Stimulated activated CD4-positive, alpha-beta T cell treated with anti-CD3 and anti-CD28 coated beads, Interleukin-1b, Interleukin-23, amount 100 ng/mL, for 1 hour (primary cell): ENCODE measurements at places on chromosomes 12 and 14.

DNA sequence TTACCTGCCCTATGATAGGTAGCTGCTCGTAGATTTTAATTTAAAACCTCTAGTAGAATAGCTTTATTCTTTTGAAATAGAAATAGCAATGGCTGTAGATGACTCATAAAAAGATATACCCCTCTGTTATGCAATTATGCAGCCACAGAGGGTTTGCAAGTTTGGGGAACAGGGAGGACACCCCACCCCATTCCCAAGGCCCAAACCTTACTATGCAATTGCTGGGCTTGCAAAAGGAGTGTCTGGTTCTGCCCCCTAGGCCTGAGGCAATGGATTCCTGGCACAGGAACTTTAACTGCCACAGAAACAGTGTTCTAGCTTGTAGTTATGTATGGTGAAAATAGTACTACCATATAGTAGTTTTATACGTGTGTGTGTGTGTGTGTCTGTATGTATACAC is 403.3 kb downstream of the ADAMTS20 start:
- no peak for DNase-seq

DNA sequence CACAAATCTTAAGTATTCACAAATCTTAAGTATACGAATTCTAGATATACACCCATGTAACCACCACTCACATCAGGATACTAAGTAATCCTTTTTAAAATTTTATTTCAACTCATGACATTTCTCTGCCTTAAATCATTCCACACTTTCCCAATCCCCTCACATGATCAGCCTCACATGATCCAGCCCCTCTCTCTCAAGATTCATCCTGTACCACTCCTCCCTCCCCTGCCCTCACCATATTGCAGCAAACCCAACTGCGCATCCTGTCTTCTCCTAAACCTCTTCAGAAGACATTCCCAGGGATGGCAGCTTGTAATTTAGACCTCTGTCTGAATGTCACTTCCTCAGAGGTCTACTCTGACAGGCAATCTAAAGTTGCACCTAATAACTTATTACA is 1.7 kb upstream of the EIF4B start:
- no peak for DNase-seq

GRCh38 chr12:121048442-121048841 is 9.4 kb upstream of the OASL start:
- no peak for DNase-seq

- no peak for DNase-seq
Observed at GRCh38 chr14:22390824-22391461, 198.1 kb downstream of the DAD1 start.

DNA sequence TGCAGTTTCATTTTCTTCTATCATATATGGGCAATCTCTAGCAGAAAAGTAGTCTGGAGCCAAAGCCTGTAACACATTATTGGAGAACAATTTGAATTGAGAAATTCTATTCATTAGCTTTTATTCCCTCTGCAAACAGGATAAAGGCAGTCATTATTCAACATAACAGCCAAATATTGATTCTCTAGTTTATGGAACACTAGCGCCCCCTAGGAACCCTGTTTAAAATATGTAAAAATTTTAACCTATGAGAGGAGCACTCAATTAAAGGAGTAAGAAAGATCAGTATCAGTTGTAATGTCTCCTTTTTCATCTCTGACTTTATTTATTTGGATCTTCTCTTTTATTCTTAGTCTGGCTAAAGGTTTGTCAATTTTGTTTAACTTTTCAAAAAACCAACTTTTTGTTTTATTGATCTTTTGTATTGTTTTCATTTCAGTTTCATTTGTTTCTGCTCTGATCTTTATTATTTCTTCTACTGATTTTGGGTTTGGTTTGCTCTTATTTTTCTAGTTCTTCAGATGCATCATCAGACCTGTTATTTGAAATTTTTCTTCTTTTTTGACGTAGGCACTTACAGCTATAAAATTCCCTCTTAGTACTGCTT is 4.8 kb upstream of the LMNTD1 start:
- DNase-seq: no peak

DNA sequence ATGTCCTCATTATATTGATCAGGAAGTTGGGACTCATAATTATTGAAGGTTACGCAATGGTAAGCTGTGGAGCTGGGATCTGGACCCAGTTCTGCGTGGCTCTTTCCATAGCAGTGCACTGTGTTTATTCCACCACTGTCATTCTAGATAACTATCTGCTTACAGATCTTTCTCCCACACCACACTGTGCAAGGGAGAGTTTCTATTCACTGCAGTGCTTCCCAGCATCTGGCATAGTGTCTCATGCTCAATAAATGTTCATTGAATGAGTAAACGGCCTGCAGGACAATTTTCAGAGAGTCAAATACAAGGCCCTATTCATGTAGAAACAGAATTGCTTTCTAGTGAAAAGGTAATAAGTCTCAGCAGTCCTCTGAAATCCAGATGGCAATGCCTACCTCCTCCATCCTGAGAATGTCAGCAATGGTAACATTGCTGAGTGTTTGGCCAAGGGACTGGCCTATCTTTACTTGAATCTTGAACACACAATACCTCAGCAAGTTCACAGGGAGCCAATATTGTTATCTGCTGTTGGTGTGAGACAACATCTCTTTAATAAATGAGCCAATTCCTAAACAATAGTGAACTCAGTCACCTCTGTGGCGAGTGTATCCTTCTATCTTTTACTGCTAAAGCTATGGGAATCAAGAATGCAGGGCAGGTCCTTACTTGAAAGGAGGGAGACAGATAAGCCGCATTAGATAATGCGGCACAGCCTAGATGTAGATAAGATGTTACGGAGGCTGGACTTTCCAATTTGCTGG is 332.4 kb upstream of the PRICKLE1 start:
- no peak for DNase-seq

DNA sequence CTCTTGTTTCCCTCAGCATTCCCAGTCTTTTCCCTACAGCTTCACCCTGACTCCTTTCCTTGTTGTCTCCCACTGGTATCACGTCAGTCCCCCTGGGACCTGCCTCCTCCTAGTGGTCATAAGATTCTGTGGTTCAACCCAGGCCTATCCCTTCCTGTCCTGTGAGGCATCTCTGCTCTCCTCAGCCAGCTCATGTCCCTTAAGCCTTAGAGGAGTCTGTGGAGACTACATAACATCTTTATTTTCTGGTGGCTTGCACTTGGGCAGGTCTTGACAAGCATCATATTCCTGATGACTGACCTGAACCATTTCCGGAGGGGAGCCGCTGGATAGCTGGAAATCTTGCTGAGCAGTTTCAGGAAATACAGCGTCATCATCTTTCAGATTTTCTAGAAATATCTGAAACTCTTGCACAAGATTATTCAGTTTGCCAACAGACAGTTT is 688 bp downstream of the C12orf71 start:
- DNase-seq: no peak

GRCh38 chr12:75315518-75315917 is 14.6 kb downstream of the CAPS2 start:
- no peak for DNase-seq

GRCh38 chr12:97595426-97595831 is 132.8 kb downstream of the RMST start:
- no peak for DNase-seq

GRCh38 chr14:99007795-99008194 is 264.2 kb downstream of the BCL11B start:
- DNase-seq: no peak

GRCh38 chr14:59511916-59512575 is 27.7 kb downstream of the JKAMP start:
- DNase-seq: no peak

DNA sequence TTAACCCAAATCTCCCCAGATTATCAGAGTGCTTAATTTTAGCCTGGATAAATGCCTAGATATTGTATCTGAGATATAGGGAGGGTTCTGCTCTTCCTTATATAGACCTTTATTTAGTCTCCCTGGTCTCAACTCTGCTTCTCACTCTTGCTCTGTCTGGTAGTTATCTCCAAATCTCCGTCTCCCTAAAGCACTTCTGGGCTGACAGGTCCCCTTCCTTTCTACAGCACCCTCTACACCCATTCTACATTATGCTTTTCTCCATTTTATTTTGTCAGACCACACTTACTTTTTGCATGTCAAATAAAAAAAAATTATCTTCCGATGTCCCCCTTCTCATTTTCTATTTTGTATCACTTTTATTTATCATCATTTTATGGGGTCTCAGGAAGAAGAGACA is 2.0 kb upstream of the ERC1 start:
- no peak for DNase-seq

DNA sequence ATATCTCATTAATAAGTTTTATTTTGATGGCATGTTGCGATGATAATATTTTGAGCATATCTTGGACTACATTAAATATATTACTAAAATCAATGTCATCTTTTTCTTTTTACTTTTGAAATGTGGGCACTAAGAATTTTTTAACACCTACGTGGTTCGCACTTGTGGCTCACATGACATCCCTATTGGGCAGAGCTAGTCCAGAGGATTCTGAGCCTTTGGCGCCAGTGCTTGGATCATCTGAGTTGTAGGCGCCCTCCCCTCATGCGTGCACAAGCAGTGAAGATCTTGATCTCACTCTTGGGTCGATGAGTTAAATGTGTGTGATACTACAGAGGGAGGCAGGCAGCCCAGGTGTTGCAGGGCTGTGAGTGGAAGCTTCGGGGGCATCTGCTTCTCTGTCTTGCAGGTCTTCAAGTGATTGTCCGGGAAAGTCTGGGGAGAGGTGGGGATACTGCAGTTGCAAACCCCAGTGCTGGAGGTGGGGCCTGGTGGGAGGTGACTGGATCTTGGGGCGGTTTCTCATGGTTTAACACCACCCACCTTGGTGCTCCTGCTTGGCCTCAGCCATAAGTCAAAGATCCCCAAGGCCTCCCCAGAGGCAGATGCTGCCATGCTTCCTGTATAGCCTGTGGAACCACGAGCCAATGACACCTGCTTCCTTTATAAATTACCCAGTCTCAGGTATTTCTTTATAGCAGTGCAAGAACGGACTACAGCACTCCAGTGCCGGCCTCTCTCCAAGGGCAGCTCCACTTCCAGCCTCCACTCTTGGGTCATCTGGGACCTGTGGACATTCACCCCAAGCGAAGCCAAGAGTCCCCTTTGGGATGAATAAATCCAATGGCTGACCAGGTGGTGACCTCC is 46.1 kb upstream of the PPP2R5C start:
- no peak for DNase-seq

- no peak for DNase-seq
Observed at GRCh38 chr14:94561656-94562010, 391 bp downstream of the SERPINA4 start.

DNA sequence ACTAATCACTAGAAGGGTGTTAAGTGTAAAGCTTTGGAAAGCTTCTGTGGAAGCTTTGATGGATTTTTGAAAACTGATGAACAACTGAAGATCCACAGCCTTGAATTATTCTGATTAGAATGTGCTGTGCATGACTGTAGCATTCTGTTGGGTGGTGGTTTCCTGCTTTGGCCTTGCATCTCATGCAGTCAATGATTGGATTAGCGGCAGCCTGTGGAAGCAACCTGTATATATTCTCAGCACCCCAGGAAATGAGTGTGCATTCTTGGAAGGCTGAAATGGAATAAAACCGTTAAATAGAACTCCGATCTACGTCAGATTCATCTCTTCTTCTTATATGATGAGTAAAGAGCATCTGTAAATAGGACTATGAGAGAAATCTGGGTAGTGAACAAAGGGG is 120.2 kb downstream of the SLC16A7 start:
- DNase-seq: no peak

DNA sequence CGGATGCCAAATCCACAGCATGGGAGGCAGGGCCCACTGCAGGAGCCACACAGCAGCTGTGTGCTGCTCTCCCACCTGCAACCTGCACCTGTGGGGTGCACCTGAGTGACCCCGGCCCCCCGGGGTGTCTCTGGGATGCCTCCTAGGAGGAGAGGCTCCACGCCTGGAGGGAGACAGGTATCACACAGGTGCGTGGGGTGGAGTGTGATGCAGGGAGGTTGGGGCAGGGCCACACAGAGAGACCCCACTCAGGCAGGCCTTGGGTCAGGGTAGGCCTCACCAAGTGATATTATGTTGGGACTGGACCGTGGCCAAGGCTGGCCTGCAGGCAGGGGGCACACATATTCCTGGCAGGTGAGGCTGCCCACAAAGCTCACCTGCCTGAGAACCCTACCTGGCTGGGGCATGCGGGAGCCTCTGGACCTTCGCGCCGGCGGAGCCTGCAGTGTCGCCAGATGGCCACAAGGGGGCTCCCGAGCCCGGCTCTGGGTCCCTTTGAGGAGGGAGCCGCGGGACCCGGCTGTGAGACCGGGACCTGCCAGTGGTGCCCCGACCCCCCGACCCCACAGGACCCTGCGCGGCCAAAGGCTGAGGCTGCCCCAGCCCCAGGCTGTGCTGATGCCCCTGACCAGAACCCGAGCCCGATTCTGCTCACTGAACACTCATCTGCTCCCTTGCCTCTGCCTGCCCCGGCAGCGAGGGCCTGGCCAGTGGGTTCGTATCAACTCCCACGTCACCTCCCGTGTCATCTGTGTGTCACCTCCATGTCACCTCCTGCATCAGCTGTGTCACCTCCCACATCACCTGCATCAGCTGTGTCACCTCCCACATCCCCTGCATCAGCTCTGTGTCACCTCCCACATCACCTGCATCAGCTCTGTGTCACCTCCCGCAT is 11.4 kb downstream of the TMEM121 start:
- peak; percentile 56 for DNase-seq

DNA sequence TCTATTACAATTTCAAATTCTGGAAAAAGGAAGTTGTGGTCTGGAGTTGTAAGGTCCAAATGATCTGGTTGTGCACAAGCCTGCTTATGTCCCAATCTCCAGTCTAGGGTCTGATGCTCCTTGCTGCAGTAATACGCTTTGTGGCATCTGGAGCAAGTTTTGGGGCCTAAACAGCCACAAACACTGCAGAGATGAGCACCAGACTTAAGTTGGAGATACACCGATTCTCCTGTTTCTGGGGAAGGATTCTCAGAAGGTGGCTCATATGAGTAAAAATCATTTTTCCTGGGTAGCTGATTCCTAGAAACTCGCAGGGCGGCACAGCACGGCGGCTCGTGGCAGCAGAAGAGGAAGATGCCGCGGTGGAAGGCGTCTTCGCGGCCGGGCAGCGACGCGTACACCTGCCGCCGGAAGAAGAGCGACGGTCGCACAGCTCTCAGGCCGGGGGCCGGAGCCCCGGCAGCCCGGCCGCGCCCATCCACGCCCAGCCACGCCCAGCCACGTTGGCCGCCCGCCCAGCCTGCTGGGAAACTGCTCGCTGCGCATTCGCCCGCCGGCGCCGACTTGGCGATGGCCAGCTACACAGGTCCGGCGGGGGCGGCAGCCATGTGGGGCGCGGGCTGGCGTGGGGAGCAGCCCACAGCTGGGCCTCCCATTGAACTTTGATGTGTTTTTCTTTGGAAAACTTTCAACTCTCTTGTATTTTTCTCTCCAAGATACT is 129.0 kb downstream of the ASCL4 start:
- DNase-seq: no peak

- DNase-seq: no peak
Observed at GRCh38 chr14:98950353-98950895, 321.6 kb downstream of the BCL11B start.

DNA sequence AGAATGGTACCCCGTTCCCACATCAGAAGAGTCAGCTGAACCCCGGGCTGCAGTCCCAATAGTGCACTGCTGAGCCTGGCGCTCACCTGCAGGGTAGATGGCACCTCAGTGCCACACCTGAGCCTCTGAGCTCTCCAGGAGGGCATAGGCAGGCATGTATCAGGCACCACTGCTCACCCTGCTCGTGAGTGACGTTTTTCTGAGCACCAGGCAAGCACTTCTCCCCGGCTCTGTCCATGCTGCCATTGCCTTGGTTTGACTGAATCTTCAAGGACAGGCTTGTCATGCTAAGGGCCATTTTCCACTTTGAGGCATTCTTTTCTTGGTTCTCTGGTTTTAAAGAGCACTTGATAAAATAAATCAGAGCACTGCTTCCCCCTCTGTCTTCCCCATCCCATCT is 161.6 kb upstream of the PRMT8 start:
- no peak for DNase-seq

- no peak for DNase-seq
Observed at GRCh38 chr12:96326628-96327227, 73.5 kb downstream of the CDK17 start.
